ENCODE measurements at places on chromosomes 2 and 18. TPM values are rescaled to one million over a fixed set of nuclear protein-coding genes. Genes with fewer than 3 reads are reported as not detected.
A peak's percentile ranks its signal among the peaks of the same experiment; 100 is the strongest.

DNA sequence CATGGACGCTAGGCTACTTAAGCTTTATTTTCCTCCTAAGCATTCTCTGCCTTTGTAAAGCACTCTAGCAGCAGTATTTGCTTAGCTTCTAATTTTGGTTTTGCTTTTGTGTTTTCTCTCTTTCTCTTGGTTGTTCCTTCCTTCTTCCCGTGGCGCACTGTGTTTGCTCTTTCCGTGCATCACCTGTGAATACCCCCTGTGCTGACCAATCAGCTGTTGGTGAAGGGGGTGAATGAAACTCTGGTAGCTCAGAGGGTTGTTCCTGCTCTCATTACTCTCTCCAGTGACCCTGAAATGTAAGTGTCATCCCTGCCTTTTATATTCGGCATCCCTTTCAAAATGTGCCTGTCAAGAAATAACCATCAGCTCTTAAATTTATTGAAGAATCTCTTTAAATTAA is 45.5 kb upstream of the TNFRSF11A start:
- no peak for DNase-seq

Gene ASB18
- polyA plus RNA-seq: not detected

Gene MERTK
- 6.3 TPM for polyA plus RNA-seq

DNA sequence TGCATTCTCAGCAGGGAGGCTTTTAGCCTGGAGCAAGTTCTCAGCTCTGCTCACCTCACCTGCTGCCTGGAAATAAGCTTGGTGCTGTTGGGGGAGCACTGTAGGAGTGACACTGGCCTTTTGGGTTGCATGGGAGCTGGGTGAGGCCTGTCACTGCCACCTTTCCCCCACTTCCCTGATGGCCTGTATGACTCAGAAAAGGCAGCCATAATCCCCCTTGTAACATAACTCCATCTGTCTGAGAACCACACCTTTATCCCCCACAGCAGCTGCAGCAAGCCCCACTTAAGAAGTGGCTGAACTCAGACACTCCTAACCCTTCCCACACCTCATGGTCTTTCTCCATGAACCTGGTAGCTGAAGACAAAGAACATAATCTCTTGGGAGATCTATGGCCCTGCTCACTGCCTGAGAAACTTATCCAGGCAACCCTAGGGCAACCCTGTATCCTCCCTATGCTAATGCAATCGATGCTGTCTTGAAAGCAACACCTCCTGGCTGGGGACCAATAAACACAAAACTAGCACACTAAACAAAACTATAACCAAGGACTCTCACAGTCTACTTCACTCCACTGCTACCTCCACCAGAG is 258.9 kb upstream of the OSR1 start:
- no peak for DNase-seq

- DNase-seq: no peak
Measured at GRCh38 chr2:228105526-228106250, 75.8 kb downstream of the SPHKAP start.

GRCh38 chr2:145302886-145303285 is 783.0 kb upstream of the ZEB2 start:
- DNase-seq: no peak

Gene RESP18
- not detected for polyA plus RNA-seq

GRCh38 chr2:33636001-33636400 is 36.9 kb upstream of the FAM98A start:
- DNase-seq: no peak

GRCh38 chr2:85173909-85174308 is 40.7 kb downstream of the TCF7L1 start:
- DNase-seq: no peak

Gene PAIP2B
- 19.4 TPM for polyA plus RNA-seq

DNA sequence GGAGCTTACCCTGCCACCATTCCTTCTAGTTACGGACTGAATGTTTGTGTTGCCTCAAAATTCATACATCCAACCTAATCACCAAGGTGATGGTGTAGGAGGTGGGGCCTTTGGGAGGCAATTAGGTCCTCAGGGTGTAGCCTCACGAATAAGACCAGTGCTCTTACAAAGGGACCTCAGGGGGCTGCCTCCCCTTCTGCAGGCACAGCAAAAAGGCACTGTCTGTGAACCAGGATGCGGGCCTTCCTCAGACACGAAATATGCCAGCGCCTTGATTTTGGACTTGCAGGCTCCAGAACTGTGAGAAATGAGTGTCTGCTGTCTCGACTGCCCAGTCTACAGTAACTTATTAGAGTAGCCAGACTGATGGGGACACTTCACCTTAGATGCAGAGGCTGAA is 150.4 kb upstream of the HDAC4 start:
- no peak for DNase-seq

DNA sequence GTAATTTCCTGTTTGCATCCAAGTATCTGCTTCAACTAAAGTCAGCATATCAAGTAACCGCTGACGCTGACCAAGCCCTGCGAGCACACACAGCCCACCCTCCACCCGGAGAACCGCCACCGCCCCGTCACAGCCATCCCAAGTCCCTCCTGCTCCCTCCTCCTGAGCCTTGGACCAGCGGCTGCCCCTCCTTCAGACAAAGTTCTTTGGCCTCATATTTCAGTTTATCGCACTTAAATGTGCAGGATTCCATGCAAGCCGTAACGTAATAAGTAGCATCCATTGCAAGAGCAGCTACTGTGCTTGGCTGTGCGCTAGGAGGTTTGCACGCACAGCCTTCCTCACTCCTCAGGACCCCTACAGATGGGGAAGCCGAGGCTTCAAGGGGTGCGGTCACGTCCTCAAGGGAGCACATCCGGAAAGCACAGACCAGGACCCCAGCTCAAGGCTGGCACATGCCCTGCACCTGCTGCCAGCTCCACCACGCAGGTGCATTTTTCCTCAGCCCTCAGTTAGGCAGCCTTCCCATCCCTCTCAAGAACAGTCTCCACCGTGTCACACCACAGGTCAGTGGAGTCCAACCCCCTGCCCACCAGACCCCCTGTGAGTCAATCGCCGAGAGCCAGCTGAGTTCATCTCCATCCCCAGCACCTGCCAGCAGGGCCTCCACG is 17.1 kb downstream of the PXDN start:
- no peak for DNase-seq

Gene CFC1
- polyA plus RNA-seq: 3.1 TPM

GRCh38 chr2:146258071-146258470 is 1586.8 kb upstream of the ACVR2A start:
- no peak for DNase-seq

DNA sequence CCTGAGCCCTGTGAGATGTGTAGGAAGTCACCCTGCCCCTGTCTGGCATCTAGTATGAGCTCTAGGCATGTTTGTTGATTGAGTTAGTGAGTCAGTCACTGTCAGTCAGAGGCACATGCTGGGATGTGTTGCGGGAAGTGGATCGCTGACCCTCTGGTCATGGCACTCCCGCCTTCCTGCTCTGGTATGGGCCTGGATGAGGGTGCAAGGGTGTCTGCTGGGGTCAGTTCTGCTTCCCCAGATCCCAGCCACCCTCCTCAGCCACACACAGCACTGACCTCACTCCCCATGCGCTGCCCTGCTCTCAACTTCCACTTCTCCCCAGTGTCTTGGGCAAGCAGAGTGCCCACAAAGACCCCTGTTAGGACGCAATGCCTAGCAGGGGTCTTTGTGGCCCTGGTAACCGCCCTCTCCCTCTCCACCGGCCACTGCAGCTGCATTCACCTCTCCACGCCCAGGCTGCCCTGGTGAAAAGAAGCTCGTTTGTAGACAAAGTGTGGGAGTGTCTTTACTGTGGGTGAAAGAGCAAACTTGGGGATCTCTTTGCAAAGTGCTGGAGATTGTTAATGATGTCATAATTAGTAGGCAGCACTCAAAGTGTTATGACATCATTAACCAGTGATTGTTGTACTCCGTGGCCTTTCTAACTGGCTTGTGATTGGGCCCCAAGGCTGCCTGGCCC is 252.1 kb downstream of the LDLRAD4 start:
- DNase-seq: no peak

Gene UGT1A5
- polyA plus RNA-seq: not detected

DNA sequence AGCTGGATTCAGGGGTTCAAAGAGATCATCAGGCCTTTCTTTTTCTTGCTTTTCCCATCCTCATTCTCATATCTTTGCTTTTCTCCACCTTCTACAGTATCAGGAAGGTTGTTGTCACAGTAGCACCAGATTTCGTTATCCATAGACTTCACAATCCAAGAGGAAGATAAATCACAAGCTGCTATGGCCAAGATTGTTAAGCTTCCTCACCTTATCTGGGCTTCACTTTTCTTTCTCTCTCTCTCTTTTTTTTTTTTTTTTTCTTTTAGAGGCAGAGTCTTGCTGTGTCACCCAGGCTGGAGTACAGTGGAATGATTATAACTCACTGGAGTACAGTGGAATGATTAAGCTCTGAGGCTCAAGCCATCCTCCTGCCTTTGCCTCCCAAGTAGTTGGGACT is 93.5 kb downstream of the TTC27 start:
- DNase-seq: no peak

DNA sequence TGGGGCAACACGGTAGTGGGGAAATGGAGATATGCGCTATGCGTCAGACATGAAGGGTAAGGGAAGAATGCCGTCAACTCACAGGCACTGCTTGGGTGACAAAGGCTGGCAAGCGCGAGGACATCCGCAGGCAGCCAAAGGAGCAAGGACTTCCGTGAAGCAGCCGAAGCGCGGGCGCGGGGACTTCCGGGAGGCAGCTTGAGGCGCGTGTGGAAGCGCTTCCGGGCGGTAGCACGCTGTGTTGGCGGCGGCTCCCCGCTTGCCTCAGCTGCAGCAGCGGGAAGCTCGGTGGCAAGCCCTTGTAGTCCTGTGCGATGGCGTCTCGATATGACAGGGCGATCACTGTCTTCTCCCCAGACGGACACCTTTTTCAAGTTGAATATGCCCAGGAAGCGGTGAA is at the start of gene PSMA8:
TSS of gene PSMA8 (plus strand) at position 218 of the 400 bp plus-strand sequence. CDS start at position 315, 97 bp downstream.
- DNase-seq: peak; percentile 13

- no peak for DNase-seq
Measured at GRCh38 chr2:10101491-10101890, 21.0 kb upstream of the RRM2 start.

Gene DCTN1
- 403 TPM for polyA plus RNA-seq

DNA sequence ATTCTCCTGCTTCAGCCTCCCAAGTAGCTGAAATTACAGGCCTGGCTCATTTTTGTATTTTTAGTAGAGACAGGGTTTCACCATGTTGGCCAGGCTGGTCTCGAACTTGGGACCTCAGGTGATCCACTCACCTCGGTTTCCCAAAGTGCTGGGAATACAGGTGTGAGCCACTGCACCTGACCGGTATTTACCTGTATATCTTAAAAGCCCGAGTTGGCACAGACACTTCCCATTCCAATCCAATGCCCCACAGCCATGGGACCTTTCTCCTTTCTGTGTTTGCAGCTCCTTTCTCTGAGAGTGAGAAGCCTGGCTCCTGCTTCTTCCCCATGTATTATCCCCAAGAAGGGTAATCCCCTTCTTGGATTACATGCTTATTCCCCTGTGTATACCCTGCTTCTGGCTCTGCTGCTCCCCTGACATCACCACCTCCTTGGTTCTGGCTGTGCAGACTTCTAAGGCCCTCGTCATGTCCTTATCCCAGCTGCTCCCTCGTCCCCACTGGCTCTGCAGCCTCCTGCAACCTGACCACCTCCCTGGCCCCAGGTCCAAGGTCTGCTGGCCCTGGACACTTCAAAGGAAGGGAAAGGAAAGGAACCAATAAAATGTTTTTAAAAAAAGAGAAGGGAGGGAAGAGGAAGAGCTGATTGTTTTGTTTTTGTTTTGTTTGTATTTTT is 52.8 kb downstream of the INPP5D start:
- no peak for DNase-seq

GRCh38 chr2:162261032-162261945 is 18.0 kb upstream of the FAP start:
- no peak for DNase-seq

Gene LHCGR
- not detected for polyA plus RNA-seq

Gene CXCR2
- polyA plus RNA-seq: 0.29 TPM

DNA sequence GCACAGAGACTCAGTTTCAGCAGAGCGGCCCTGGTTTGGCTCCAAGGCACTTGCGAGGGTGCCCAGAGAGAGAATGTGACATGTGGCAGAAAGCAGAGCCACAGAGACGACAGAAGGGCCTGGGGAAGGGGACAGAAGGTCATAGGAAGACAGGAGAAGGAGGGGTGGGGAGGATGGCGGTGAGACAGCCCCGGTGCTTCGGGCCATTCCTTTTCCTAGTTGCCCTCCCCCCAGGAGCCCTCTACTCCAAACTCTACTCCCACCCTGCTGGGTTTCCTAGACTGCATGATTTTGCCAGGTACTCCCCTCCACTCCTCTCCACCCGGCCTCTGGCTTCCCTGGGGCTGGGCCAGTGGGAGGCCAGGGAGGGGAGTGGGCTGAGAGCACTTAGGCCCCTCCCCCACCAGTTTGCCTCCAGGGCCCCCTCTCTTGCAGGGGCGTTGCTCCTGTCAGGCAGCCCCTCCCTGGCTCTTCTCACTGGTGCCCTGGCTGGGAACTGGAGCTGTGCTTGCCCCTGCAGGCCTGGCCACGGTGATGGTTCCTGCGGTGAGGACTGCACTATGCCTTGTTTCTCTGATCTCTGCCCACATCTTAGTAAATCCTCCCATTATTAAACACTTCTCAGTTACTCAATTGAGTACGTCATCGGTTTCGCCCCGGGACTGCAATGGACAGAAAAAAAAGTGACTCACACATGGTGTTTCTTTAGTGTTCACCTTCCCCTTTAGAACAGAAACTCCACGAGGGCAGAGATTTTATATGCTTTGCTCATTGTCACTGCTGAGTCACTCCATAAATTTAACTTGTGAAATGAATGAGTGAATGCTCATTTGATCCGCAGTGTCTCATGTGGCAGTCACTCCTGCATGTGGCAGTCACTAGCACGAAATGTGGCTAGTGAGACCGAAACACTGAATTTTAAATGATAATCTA is 58.7 kb upstream of the SP3 start:
- peak; percentile 48 for DNase-seq

Gene SNED1
- polyA plus RNA-seq: 3.6 TPM

Gene IL18R1
- polyA plus RNA-seq: 0.31 TPM

GRCh38 chr2:37418956-37419355 is 74.5 kb downstream of the QPCT start:
- no peak for DNase-seq

Gene SLC23A3
- not detected for polyA plus RNA-seq

- DNase-seq: no peak
Measured at GRCh38 chr2:124582387-124582786, 557.3 kb downstream of the CNTNAP5 start.

GRCh38 chr2:58019229-58019628 is 27.4 kb upstream of the VRK2 start:
- no peak for DNase-seq

DNA sequence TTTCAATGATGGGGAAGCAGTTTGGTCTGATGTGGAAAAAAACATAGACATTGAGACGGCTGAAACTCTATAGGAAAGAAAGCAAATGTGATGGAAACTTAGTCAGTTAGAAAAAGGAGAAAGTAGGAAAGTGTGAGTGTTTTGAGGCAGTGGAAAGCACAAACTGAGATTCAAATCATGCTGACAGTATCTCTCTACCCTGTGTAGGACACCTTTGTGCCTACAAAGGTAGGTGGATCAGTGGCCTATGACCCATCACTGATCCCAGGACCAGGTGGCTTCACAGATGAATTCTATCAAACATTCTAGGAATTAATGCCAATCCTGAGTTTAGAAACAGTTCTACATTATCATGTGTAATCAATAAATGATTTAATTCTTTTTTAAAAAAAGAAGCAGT is 57.1 kb downstream of the CD226 start:
- no peak for DNase-seq

Gene MPP4
- polyA plus RNA-seq: not detected

Gene ATL2
- 12.2 TPM for polyA plus RNA-seq

Data from brain (organoid and tissue), 16 donors.